Activated CD8-positive, alpha-beta memory T cell treated with anti-CD3 and anti-CD28 coated beads, Interleukin-2, amount 10 ng/mL, durations not matched to agents 7 days and 5 days (primary cell): ENCODE measurements at places on chromosomes 1 and 21. TPM values are rescaled to one million over a fixed set of nuclear protein-coding genes. Genes with fewer than 3 reads are reported as not detected.

DNA sequence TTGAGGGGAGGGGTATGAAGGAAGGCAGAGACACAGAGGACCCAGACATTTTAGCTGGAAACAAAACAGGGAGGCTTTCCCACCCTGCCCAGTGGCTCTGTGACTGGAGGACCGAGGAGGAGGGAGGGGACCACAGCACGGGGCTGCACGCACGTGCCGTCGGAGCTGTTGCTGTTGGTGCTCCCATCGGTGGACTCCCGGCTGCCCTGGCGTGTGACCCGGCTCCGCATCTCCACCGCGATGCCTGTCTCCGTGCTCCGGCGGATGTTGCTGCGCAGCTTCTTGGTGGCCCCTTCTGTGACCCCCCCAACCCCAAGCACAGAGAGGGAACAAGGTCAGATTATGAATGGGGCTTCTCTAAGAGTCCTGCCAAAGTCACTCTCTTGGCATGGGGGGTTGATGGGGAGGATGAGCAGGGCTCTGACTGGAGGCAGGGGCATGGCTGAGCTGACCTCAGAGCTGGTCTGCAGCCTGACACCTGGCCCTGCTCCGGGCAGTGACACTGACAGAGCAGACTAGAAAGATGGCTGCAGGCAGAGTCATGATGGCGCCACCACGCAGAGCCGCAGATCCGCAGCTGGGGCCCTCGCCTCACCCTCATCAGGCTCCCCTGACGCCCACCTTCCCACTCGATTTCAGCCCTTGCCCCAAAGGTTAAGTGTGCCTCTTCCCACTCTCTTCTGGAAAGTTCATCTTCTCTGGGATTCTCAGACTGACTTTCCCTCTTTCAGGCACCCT is 29.6 kb downstream of the RIMS3 start:
- H3K4me3 ChIP-seq: no peak overlapping the region
- DNase-seq: no peak
- H3K27me3 ChIP-seq: no peaks in the 10 kb centered on the region
- H3K4me1 ChIP-seq: peaks cover 17% of the 10 kb centered on the region
- no peak overlapping the region for H3K27ac ChIP-seq
- peaks cover 3% of the 10 kb centered on the region for H3K36me3 ChIP-seq

The ALG6 gene
- total RNA-seq: 24.0 TPM

The C8B gene
- not detected for total RNA-seq

- H3K27me3 ChIP-seq: no peaks in the 10 kb centered on the region
- H3K27ac ChIP-seq: no peak overlapping the region
- peaks cover 21% of the 10 kb centered on the region for H3K4me1 ChIP-seq
- no peak overlapping the region for H3K4me3 ChIP-seq
- no peak for DNase-seq
These were observed 31.9 kb downstream of the OTUD7B start for GRCh38 chr1:149978547-149979023.

DNA sequence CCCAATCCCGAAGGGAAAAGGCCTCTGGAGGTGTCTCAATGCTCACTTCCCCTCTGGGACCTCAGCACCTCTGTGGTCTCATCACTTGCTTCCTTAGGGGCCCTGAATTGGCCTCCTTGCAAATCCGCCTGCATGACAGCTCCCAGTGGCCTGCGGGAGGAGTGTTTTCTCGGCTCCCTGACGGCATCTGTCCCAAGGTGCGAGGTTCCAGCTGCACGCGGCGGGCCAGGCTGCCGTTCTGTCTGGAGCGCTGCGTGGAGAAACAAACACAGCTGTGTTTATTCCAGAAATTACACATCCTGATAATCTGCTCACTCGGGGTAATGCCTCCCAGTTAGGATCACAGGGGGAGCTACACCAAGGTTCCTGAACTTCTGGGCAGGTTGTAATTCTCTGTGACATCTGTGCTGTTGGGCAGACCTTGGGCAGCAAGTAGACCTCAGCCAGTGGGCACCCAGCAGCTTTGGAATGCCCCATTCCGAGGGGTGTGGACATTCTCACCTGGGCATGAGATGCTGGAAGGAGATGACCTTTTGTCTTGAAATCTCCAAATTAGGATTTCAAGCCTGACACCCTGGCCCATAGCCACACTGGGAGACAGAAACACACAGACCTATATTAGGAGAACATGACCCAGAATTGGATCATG is 18.2 kb downstream of the EPHB2 start:
- no peaks in the 10 kb centered on the region for H3K4me1 ChIP-seq
- DNase-seq: no peak
- H3K27me3 ChIP-seq: peaks cover 24% of the 10 kb centered on the region
- H3K36me3 ChIP-seq: no peaks in the 10 kb centered on the region
- no peak overlapping the region for H3K27ac ChIP-seq

GRCh38 chr21:46527801-46528200 is 69.1 kb downstream of the DIP2A start:
- peaks cover 3% of the 10 kb centered on the region for H3K4me1 ChIP-seq
- H3K27me3 ChIP-seq: no peaks in the 10 kb centered on the region
- peaks cover 4% of the 10 kb centered on the region for H3K36me3 ChIP-seq

The OR10T2 gene
- total RNA-seq: not detected

GRCh38 chr1:219689774-219690173 is 76.9 kb upstream of the ZC3H11B start:
- H3K4me3 ChIP-seq: no peak overlapping the region
- no peaks in the 10 kb centered on the region for H3K4me1 ChIP-seq
- H3K27ac ChIP-seq: no peak overlapping the region
- no peak for DNase-seq

The AADACL3 gene
- total RNA-seq: not detected

The HSD3B2 gene
- not detected for total RNA-seq

The DENND2C gene
- 0.35 TPM for total RNA-seq

GRCh38 chr1:230232371-230232771 is 165.3 kb downstream of the GALNT2 start:
- no peak overlapping the region for H3K27ac ChIP-seq
- no peak overlapping the region for H3K4me3 ChIP-seq
- H3K4me1 ChIP-seq: peaks cover 15% of the 10 kb centered on the region
- no peak for DNase-seq

The PLPP3 gene
- not detected for total RNA-seq

The OR2L5 gene
- not detected for total RNA-seq

GRCh38 chr1:154176337-154176736 is 15.6 kb downstream of the TPM3 start:
- H3K4me1 ChIP-seq: peaks cover 69% of the 10 kb centered on the region
- H3K36me3 ChIP-seq: peaks cover 71% of the 10 kb centered on the region
- H3K4me3 ChIP-seq: no peak overlapping the region
- peak overlapping the region; percentile 71 for H3K27ac ChIP-seq

GRCh38 chr1:61050541-61051442 is 31.6 kb upstream of the NFIA start:
- H3K4me3 ChIP-seq: peak overlapping the region; percentile 53
- no peaks in the 10 kb centered on the region for H3K36me3 ChIP-seq
- H3K27me3 ChIP-seq: peaks cover 46% of the 10 kb centered on the region
- H3K4me1 ChIP-seq: peaks cover 32% of the 10 kb centered on the region

DNA sequence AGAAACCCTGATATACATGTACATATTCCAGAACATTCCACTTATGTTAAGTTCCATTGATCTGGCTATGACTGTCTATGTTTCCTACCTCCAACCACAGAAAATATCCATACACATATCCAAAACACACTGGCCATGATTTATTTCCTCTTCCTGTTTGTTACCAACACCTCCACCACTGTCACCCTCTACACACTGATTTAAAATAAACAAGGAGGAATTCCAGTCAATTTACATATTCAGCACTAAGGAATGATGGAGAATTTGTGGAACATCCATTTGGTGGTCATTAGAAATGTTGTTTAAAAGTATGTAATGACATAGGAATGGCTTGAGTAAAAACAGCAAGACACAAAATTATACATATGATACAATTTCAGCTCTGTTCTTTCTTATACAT is 5.5 kb upstream of the STX6 start:
- no peak overlapping the region for H3K4me3 ChIP-seq
- no peak overlapping the region for H3K27ac ChIP-seq
- H3K27me3 ChIP-seq: peaks cover 13% of the 10 kb centered on the region
- peaks cover 20% of the 10 kb centered on the region for H3K4me1 ChIP-seq
- no peak for DNase-seq
- H3K36me3 ChIP-seq: no peaks in the 10 kb centered on the region

DNA sequence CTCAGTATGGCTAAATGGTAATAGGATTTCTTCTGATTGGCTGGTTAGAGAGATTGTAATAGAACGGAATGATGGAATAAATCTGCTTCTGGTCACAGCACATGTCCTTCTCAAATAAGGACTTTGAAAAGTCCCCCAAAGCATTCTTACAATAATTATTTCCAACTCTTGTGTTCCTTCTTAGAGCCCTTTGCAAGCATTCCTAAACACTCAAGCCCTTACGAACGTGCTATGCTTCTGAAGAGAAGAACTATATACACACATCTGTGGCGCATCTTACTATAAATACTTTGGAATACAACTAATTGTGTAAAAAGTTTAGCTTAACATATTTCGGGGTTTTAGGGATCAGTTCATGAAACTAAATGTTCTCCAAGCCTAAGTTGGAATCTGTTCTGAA is 25.6 kb downstream of the CLIC4 start:
- H3K36me3 ChIP-seq: no peaks in the 10 kb centered on the region
- H3K27me3 ChIP-seq: peaks cover 2% of the 10 kb centered on the region
- no peak for DNase-seq
- H3K4me3 ChIP-seq: no peak overlapping the region
- H3K27ac ChIP-seq: no peak overlapping the region

The RBM15 gene
- total RNA-seq: 76.5 TPM

The PEX14 gene
- total RNA-seq: 24.4 TPM

The SMIM1 gene
- not detected for total RNA-seq

The MPZ gene
- total RNA-seq: 5.9 TPM

- no peak overlapping the region for H3K4me3 ChIP-seq
- peaks cover 75% of the 10 kb centered on the region for H3K36me3 ChIP-seq
- peaks cover 31% of the 10 kb centered on the region for H3K4me1 ChIP-seq
- H3K27ac ChIP-seq: peak overlapping the region; percentile 13
- DNase-seq: no peak
- H3K27me3 ChIP-seq: no peaks in the 10 kb centered on the region
These were observed 38.0 kb downstream of the CD58 start for GRCh38 chr1:116532671-116533428.

DNA sequence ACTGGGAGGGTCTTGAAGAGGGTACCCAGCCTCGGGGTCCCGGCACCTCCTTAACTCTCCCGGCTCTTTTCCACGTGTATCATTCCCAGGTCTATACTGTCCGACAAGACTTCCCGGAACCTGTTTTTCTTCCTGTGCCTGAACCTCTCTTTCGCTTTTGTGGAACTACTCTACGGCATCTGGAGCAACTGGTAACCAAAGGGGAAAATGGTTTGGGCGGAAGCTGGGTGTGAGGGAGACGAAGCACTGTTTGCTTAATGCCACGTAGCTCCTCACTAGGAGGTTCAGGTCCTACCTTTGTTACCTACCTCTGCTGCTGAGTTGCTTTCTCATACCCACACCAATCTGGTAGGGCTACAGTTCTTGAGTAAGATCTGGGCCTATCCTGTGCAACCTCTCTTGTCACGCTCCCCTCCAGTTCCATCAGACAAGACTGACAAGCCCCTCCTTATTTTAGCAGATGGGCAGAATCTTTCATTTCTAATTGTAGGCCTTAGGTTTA is 642 bp downstream of the SLC30A7 start:
- DNase-seq: peak; percentile 77
- peaks cover 26% of the 10 kb centered on the region for H3K36me3 ChIP-seq
- H3K27me3 ChIP-seq: no peaks in the 10 kb centered on the region
- H3K4me1 ChIP-seq: peaks cover 46% of the 10 kb centered on the region
- H3K4me3 ChIP-seq: peak overlapping the region; percentile 94

The LCE1E gene
- total RNA-seq: not detected

The VANGL1 gene
- 11.8 TPM for total RNA-seq
